Thyroid gland (tissue), 4 donors: ENCODE measurements at places on chromosomes 16 and 17.

DNA sequence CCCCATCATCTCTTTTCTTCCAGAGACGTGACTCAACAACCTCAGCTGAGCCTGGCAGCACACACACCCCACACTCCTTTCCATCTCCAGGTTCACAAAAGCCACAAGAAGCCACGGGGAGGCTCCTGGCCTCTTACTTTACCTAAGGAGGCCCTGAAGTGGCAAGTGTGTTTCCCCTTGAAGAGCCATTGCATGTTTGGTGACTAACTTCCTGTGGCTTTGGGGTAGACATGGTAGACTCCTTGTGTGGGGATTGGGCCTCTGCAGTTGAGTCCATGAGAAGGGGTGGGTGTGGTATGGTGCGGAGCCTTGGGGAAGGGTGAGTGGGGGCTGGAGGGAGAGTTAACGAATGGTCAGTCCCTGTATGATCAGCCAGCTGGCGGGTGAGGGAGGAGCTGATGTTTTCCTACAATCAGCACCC, 24.2 kb downstream of the SAP30BP start:
- no peak overlapping the region for H3K4me3 ChIP-seq
- H3K4me1 ChIP-seq, result peaks cover 13% of the 10 kb centered on the region
- DNase-seq, result no peak
- no peaks in the 10 kb centered on the region for H3K27me3 ChIP-seq
- H3K27ac ChIP-seq, result no peak overlapping the region

GRCh38 chr16:3058139-3059030, 7.1 kb upstream of the IL32 start:
- peaks cover 19% of the 10 kb centered on the region for H3K4me1 ChIP-seq
- H3K27ac ChIP-seq, result peak overlapping the region; percentile 72
- no peaks in the 10 kb centered on the region for H3K27me3 ChIP-seq
- peak; percentile 51 for DNase-seq
- no peaks in the 10 kb centered on the region for H3K36me3 ChIP-seq

GRCh38 chr17:21535686-21536375, 156.5 kb upstream of the KCNJ18 start:
- peaks cover 7% of the 10 kb centered on the region for H3K36me3 ChIP-seq
- H3K4me1 ChIP-seq, result no peaks in the 10 kb centered on the region
- no peak overlapping the region for H3K27ac ChIP-seq

- no peak overlapping the region for H3K4me3 ChIP-seq
- no peak overlapping the region for H3K27ac ChIP-seq
- H3K36me3 ChIP-seq, result no peaks in the 10 kb centered on the region
- no peak for DNase-seq
Observed at GRCh38 chr17:43855061-43855460, 8.1 kb downstream of the CD300LG start.

- no peak overlapping the region for H3K27ac ChIP-seq
- H3K4me1 ChIP-seq, result peaks cover 49% of the 10 kb centered on the region
- no peaks in the 10 kb centered on the region for H3K27me3 ChIP-seq
- H3K36me3 ChIP-seq, result no peaks in the 10 kb centered on the region
Observed at GRCh38 chr17:64323774-64324173, 60.7 kb upstream of the TEX2 start.

DNA sequence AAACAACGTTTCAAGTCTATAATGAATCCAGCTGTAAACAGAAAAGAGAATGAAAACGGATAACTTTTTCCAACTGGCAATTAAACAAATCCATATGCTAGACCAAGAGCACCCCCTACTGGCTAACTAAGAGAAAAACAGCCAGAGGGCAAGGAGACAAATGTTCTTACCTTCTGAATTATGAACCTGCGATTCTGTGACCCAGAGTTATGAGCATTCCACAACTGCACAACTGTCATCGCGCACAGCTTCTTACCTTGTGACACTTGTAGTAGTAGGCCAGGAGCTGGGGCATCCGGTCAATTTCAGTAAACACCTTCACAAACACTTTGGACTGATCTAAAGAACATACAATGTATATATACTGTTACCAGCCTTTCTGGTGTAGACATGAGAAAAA, 18.6 kb downstream of the COG7 start:
- H3K4me3 ChIP-seq, result no peak overlapping the region
- no peak overlapping the region for H3K27ac ChIP-seq
- no peaks in the 10 kb centered on the region for H3K27me3 ChIP-seq
- H3K36me3 ChIP-seq, result peaks cover 15% of the 10 kb centered on the region
- DNase-seq, result peak; percentile 18

DNA sequence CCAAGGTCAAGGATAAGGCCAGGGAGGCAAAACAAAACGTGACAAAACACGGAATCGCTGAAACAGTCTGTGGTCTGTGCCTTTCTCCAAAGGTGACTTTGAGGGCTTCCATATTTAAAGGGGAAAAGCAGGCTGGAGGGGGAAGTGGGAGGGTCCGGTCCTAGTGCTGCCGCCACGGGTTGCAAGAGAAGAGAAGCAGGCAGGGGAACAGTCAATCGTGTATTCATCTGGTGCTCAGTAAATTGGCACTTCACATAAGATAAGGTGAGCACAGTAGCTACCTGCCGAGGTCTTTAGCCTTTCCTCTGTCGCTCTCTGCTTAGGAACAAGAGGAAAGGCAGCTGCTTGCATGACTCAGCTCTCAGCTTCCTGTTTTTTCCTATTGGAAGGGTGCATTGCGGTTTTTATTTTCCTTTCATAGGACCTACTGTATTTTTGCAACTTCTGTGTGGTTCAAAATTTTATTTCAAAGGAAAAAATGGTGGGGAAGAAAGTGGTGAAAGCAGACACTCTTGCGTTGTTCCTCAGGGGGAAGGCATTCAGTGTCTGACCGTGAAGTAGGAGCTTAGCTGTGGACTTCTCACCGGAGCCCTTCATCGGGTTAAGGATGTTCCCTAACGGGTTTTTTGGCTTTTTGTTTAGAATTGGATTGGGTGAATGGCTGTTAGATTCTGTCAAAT, 7.1 kb upstream of the LGALS3BP start:
- DNase-seq, result no peak
- no peak overlapping the region for H3K4me3 ChIP-seq
- H3K27me3 ChIP-seq, result no peaks in the 10 kb centered on the region
- no peak overlapping the region for H3K27ac ChIP-seq
- H3K4me1 ChIP-seq, result peaks cover 8% of the 10 kb centered on the region

DNA sequence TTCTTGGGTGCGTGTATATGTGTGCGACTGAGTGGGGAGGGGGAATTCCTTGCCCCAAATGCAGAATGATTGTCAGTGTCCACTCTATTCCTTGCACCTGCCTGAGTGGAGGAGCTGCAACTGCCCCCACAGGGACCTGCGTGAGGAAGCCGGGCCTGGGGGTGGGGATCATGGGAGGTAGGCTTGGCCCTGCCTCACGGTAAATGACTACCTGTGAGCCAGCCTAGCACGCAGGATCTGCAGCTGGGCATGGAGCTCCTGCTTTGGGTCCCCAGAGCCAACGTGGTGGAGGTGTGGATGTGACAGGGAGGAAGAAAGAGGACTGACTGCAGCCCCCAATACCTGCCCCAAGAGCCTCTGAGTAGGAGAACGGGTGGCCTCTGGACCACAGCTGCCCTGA, 77.0 kb upstream of the GAS7 start:
- no peaks in the 10 kb centered on the region for H3K27me3 ChIP-seq
- H3K4me1 ChIP-seq, result no peaks in the 10 kb centered on the region
- H3K27ac ChIP-seq, result no peak overlapping the region
- H3K4me3 ChIP-seq, result no peak overlapping the region
- H3K36me3 ChIP-seq, result no peaks in the 10 kb centered on the region

GRCh38 chr16:50298591-50299507, 32.5 kb downstream of the ADCY7 start:
- peak; percentile 3 for DNase-seq
- no peaks in the 10 kb centered on the region for H3K36me3 ChIP-seq
- no peaks in the 10 kb centered on the region for H3K27me3 ChIP-seq

DNA sequence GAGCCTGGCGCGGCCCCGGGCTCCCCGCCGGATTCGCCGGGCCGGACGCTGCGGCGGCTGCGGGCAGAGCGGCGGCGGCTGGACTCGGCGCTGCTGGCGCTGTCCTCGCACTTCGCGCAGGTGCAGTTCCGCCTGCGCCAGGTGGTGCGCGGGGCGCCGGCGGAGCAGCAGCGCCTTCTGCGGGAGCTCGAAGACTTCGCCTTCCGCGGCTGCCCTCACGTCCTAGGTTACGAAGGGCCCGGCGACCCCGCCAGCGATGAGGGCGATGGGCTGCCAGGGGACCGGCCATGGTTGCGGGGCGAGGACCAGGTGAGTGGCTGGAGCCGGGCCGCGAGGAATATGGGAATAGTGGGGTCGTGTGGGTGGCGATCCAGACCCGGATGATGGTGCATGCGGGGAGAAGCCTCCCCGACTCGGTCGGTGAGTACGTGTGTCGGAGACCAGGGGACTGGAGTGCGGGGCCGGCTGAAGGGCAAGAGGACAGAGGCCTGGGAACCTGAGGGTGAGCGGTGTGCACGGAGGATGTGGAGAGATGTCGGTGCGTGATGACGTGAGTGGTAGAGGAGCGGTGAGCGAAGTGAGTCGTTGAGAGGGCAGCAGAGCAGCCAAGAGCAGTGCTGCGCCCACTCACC, 517 bp downstream of the RUNDC1 start:
- peaks cover 5% of the 10 kb centered on the region for H3K36me3 ChIP-seq
- H3K27ac ChIP-seq, result peak overlapping the region; percentile 56
- peak overlapping the region; percentile 50 for H3K4me3 ChIP-seq
- no peaks in the 10 kb centered on the region for H3K27me3 ChIP-seq
- H3K4me1 ChIP-seq, result peaks cover 15% of the 10 kb centered on the region
- peak; percentile 61 for DNase-seq

DNA sequence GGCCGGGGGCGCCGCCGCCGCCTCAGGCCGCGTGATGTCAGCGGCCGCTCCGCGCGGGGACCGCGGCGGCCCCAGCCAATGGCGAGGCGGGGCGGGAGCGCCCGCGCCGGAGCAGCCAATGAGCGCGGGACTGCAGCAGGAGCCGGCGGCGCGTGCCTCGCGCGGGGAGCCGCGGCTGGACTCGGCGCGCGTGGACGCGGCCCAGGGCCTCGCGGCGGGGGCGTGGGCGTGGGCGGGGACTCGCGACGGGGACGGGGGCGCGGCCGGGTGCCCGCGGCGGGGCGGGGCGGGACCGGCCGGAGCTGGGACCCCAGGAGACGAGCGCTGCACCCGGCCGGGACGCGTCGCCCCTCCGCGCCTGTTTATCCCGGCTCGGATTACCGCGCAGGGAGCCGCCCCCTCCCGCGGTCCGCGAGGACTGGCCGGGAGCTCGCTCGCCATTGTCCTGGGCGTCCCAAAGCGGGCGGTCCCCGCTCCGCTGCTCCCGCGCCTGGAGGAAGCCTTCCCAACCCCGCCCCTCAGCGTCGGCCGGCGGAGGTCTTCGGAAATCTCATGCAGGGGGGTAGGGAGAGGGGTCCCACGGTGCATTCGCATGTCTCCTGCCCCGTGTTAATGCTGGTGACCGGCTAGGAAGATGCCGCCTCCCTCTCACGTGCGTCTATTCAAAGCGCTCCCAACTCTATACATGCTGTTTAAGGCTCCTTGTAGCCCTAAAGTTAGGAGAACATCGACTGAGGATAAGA, at the start of gene RNF157:
TSS of gene RNF157 (minus strand) at position 33 of the 743 bp plus-strand sequence. CDS start 253 bp downstream, outside the sequence.
- H3K36me3 ChIP-seq, result no peaks in the 10 kb centered on the region
- H3K27ac ChIP-seq, result no peak within 1 kb of the TSS
- peaks cover 16% of the 10 kb centered on the region for H3K4me1 ChIP-seq
- peak; percentile 58 for DNase-seq
- no peaks in the 10 kb centered on the region for H3K27me3 ChIP-seq

DNA sequence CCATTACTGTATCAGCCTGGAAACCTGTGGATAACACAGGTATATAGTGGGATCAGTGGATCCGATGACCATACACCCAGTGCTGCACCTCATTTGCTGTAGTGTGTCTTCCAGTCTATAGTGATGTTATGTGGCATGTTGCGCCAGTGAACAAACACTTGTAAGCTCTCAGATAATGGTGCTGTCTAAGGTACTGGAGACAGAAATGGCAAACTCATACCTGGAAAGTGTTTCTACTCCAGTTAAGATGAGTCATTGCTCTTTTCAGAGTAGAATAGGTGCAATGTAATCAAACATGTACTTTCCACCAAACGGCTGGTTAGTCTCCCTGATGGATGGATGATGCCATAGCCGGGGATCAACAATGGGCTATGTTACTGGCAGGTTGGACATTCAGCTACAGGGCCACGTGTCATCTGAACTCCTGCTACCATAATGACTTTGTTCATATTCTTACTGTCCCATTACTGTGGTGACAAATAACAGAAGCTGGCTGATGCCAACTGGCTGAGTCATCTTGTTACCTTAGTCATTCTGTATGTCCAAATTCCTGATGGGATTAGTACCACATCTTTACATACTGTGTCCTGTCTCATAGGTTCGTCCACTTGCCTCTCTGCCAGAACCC, 6.3 kb downstream of the CCL11 start:
- no peaks in the 10 kb centered on the region for H3K27me3 ChIP-seq
- no peak for DNase-seq
- no peak overlapping the region for H3K27ac ChIP-seq
- no peaks in the 10 kb centered on the region for H3K36me3 ChIP-seq
- H3K4me1 ChIP-seq, result no peaks in the 10 kb centered on the region

DNA sequence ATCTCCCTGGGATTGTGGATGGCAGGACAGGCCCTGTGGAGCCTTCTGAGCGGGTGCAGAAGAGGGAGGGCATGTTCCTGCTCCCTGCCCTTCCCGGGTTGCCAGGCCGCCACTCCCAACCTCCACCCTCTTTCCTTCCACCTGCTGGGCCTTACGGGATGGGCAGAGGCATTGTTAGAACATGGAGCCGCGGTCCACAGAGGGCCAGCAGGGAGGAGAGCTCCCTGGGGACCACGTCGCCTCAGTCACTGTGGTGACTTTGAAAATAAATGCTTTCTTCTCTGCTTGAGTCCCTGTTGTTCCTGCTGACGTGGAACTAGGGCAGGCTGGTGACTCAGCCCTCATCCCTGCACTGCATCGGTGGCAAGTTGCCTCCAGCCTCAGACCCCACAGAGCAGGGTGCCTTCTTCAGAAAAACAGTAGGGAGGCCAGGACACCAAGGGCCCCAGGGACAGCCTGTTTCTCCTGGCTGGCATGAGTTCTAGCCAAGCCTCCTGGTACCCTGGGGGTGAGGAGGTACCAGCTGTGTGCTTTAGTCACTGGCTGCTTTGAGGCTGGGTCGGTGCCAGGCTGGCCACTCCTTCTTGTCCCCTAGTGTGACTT, 224.9 kb downstream of the SEC14L1 start:
- no peaks in the 10 kb centered on the region for H3K36me3 ChIP-seq
- H3K27me3 ChIP-seq, result no peaks in the 10 kb centered on the region
- peak; percentile 75 for DNase-seq
- no peak overlapping the region for H3K4me3 ChIP-seq
- H3K4me1 ChIP-seq, result peaks cover 31% of the 10 kb centered on the region

DNA sequence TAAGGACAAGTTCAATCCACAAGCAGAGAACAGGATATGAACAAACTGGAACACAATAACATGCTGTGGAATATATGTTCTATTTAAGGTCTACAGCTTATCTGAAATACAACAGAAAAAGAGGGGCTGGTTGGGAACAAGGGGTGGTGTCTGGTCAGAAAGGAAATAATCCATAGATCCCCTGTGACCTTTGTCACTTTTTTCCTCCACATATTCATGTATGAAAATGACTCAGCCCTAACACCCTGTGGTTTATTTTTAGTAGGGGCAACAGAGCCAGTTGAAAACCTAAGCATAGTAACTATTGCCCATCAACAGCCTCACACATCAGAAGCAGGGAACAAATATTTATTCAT, 12.3 kb upstream of the SPAG9 start:
- no peaks in the 10 kb centered on the region for H3K36me3 ChIP-seq
- no peak overlapping the region for H3K4me3 ChIP-seq
- H3K4me1 ChIP-seq, result peaks cover 7% of the 10 kb centered on the region
- peak overlapping the region; percentile 40 for H3K27ac ChIP-seq
